ENCODE measurements at places on chromosomes 3 and 15. TPM values are rescaled to one million over a fixed set of nuclear protein-coding genes. Genes with fewer than 3 reads are reported as not detected.

Gene PLSCR5
- not detected for polyA plus RNA-seq

DNA sequence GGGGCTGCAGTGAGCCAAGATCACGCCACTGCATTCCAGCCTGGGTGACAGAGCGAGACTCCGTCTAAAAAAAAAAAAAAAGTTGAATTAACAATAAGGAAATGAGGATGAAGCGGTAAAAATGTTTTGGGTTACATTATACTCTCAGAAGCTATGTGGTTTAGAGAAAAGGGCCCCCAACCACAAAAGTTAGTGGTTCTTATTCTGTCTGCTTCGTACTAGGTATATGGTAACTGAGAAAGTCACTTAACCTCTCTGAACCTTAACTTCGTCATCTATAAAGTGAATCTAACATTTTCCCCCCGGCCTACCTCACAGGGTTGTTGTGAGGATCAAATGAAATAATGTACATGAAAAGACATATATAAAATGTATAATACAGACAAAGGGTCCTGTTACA is 38.4 kb upstream of the EHHADH start:
- no peak overlapping the region for H3K4me3 ChIP-seq
- peaks cover 3% of the 10 kb centered on the region for H3K36me3 ChIP-seq
- H3K4me1 ChIP-seq, result no peaks in the 10 kb centered on the region
- no peaks in the 10 kb centered on the region for H3K27me3 ChIP-seq

Gene DHX36
- polyA plus RNA-seq, result 32.0 TPM

Gene RAD54L2
- 3.6 TPM for polyA plus RNA-seq

DNA sequence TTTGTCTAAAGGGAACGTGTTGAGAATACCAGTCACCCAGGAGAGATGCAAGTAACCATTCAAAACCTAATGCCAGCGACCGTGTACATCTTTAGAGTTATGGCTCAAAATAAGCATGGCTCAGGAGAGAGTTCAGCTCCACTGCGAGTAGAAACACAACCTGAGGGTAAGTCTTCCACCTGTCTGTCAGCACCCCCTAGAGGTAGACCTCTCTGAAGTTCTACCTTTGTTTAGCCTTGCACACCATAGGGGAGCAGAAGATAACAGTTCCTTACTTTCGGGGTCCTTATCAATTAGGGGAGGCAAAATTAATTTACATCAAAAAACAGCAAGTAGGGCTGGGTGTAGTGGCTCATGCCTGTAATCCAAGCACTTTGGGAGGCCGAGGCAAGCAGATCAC is 124.4 kb downstream of the HCN4 start:
- peaks cover 6% of the 10 kb centered on the region for H3K36me3 ChIP-seq
- H3K4me3 ChIP-seq, result no peak overlapping the region
- H3K4me1 ChIP-seq, result no peaks in the 10 kb centered on the region
- H3K27me3 ChIP-seq, result no peaks in the 10 kb centered on the region

Gene ABHD6
- 9.7 TPM for polyA plus RNA-seq

Gene XCR1
- polyA plus RNA-seq, result 1.1 TPM

All from lung (tissue), 17 donors.